Femur (tissue), 1 donor: ENCODE measurements at places on chromosomes 13 and 19.

- DNase-seq, result no peak
These were observed 5.7 kb upstream of the PPP6R1 start for GRCh38 chr19:55264531-55264930.

- DNase-seq, result no peak
These were observed 330.2 kb downstream of the DNAJC15 start for GRCh38 chr13:43353631-43354030.

DNA sequence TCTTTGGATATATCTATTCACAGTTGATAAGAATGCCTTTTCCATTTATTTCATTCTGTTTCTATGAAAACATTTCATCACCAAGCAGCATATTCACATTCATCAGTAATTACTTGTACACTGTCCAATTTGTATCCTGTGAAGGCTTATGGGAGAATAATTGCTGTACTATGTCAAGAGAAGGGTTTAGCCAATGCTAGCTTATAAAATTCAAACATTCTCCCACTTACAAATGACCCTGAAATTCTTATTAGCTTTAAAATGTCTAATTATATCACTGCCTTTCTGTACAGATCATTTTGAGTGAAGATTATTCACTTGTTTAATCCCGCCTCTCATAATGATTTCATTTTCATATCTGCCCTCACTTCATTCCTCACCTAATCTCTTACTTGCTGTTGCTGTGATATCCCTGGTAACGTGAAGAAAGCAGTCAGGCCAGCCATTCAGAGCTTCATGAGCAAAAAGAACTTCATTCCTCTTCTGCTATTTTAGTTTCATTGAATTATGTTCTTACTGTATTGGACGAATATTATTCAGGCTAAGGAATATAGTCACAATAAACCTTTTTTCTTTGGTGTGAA lies 778.7 kb downstream of the OLFM4 start:
- no peak for DNase-seq

GRCh38 chr13:102658660-102659059 lies 36.2 kb downstream of the METTL21C start:
- DNase-seq, result no peak

GRCh38 chr19:29687244-29687896 lies 22.1 kb downstream of the PLEKHF1 start:
- peak; percentile 76 for DNase-seq

DNA sequence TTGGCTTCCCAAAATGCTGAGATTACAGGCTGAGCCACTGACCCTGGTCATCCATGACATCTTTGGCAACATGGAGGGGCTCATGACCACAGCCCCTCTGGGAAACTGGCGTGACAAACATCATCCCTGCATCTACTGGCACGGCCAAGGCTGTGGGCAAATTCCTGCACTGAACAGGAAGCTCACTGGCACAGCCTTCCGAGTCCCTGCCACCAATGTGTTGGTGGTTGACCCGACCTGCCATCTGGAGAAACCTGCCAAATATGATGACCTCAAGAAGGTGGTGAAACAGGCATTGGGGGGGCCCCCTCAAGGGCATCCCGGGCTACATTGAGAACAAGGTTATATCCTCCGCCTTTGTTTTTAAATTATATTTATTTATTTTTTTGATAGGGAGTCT lies 8.9 kb upstream of the ACP5 start:
- DNase-seq, result no peak

DNA sequence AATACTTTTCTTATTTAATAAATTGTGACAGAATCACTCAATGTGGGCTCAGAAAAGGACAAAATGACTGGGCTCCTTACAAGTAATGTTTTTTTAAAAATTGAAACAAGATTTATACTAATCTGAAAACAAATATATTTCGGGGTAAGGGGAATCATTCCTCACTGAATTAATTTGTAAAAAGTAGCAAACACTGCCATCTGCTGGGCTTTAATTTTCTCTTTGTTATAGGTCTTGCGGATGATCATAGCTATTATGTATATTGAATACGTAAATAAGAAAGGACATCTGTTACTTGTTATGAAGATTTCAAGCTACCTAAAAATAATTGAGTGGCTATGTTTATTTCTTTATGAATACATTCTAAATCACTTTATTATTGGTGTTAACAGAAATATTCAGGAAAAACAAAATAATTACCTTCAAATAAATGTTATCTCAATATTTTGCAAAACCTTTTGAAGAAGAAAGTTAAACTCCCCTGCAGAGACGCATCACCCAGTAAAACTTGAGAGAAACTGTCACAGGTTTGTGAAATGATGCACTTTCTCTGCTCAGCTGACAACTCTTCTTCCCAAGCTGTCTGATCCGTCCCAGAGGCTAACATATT lies 17.8 kb upstream of the ENOX1 start:
- DNase-seq, result no peak

GRCh38 chr13:61831026-61831425 lies 415.4 kb upstream of the PCDH20 start:
- DNase-seq, result no peak

- DNase-seq, result no peak
These were observed 719.1 kb downstream of the UQCRFS1 start for GRCh38 chr19:28493884-28494283.

DNA sequence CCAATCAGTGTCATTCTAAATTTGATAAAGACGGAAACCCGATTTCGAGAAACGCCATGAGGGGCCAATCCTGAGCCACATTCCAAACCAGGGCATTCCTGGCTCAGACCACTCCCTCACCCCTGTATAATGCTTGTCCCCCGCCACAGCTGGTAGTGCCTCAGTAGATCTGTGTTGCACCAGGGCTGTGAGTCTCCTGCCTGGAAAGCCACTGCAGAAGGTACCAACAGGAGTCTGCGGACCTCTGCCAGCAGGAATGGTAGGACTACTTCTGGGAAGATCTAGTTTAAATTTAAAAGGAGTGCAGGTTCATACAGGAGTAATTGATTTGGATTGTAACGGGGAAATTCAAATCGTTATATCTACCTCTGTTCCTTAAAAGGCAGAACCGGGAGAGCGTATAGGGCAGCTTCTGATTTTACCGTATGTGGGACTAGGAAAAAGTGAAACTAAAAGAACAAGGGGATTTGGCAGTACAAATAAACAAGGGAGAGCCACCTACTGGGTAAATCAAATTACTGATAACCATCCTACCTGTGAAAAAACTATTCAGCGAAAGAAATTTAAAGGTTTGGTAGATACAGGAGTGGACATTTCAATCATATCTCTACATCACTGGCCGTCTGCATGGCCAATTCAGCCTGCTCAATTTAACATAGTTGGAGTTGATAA lies 20.8 kb upstream of the ZNF266 start:
- no peak for DNase-seq

- no peak for DNase-seq
These were observed 19.7 kb upstream of the CLN5 start for GRCh38 chr13:76971851-76972829.

DNA sequence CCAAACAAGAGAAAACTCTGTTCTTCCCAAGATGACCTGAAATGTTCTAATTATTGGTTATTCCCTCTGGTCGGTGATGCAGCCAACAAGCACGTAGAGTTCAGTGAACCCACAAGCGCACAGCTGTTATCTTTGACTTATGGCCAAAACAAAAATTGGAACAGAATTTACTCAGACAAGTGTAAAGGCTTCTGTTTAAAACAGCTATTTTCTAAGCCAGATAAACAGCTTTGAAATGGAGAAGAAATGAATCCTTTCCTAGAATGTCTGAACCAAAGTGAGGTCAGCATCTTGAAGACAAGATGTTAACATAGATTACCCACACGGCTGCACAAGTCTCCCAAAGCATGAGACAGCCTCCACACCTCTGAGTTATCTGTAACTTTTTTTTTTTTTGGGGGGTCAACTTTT lies 669.2 kb downstream of the DIAPH3 start:
- peak; percentile 40 for DNase-seq

- no peak for DNase-seq
These were observed 49.4 kb upstream of the ARHGEF7 start for GRCh38 chr13:111065698-111066097.

GRCh38 chr13:112454648-112455334 lies 78.6 kb downstream of the SPACA7 start:
- no peak for DNase-seq

GRCh38 chr13:74820809-74821208 lies 661.2 kb downstream of the TBC1D4 start:
- no peak for DNase-seq
